Vagina (tissue), 2 donors: ENCODE measurements at places on chromosomes 12 and 14. TPM values are rescaled to one million over a fixed set of nuclear protein-coding genes. Genes with fewer than 3 reads are reported as not detected.

DNA sequence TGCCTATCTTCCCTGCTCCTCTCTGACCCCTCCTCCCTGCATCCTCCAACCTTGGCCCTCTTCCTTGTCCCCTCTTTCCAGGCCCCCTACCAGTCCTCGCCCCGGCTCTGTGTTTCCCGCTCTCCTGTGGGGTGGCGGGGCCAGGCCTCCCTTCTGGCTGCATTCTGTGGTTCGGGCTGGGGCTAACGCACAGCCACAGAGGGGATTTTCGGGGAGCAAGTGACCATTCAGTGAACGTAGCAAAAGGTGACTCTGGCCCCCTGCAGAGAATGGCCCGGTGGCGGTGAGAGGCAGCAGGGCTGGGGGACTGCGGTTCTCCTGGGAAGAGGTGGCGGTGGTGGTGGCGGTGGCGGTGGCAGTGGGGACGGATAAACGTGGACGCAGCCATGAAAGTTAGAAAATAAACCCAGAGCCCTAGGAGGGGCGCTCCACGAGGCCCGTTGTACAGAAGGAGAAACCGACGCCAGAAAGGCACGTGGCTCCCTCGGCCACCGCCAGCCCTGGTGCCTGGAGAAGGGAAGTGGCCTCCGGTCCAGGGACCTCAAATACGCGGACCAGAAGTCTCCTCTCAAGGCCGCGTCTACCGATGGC is 269.6 kb downstream of the ADGRD1 start:
- no peaks in the 10 kb centered on the region for H3K27me3 ChIP-seq
- no peaks in the 10 kb centered on the region for H3K36me3 ChIP-seq
- no peak overlapping the region for H3K27ac ChIP-seq
- no peak overlapping the region for H3K4me3 ChIP-seq
- no peaks in the 10 kb centered on the region for H3K4me1 ChIP-seq

DNA sequence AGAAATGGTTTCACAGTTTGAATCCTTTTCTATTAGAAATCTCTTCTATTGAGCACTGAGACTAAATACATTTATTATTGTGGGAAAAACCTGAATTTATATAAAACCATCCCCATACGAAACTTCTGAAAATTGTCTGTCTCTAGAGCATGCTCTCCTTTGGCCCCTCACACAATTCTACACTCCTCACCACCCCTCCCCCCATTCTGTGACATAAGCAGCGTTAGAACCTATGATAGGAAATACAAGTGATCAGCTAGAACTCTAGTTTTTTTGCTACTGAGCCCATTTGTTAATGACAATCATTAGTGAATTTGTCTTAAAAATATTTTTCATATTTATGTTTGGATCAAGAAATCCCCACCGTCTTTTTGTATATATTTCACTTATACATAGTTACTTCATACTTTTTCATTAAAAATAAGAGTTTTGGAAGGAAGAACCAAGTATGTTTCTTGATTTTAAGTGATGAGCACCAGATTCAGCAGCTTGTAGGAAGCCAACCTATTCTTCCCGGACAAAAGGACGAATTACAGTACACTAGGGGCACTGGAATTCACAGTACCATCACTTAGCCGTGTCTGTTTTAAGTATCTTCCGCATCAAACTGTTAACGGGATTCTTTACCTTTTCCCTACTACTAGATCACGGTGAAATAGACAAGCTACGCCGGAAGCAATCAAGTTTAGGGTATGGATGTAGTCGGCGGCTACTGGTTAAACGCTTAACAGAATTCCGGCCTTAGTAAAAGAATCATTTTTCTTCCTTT is 724 bp downstream of the GTSF1 start:
- no peaks in the 10 kb centered on the region for H3K4me1 ChIP-seq
- no peak overlapping the region for H3K27ac ChIP-seq
- no peaks in the 10 kb centered on the region for H3K27me3 ChIP-seq
- H3K36me3 ChIP-seq = no peaks in the 10 kb centered on the region
- H3K4me3 ChIP-seq = no peak overlapping the region

GRCh38 chr14:72565149-72565559 is 328.7 kb downstream of the DPF3 start:
- H3K4me3 ChIP-seq = no peak overlapping the region
- no peak overlapping the region for H3K27ac ChIP-seq
- H3K4me1 ChIP-seq = no peaks in the 10 kb centered on the region
- H3K36me3 ChIP-seq = no peaks in the 10 kb centered on the region
- no peaks in the 10 kb centered on the region for H3K27me3 ChIP-seq
- no peak for DNase-seq

- H3K4me3 ChIP-seq = no peak overlapping the region
- no peak for DNase-seq
- H3K27ac ChIP-seq = no peak overlapping the region
- H3K36me3 ChIP-seq = no peaks in the 10 kb centered on the region
- no peaks in the 10 kb centered on the region for H3K27me3 ChIP-seq
- H3K4me1 ChIP-seq = peaks cover 1% of the 10 kb centered on the region
These were observed 66.8 kb upstream of the GPR68 start for GRCh38 chr14:91311284-91311662.

- DNase-seq = no peak
- H3K36me3 ChIP-seq = peaks cover 43% of the 10 kb centered on the region
- no peak overlapping the region for H3K4me3 ChIP-seq
- no peaks in the 10 kb centered on the region for H3K27me3 ChIP-seq
- no peak overlapping the region for H3K27ac ChIP-seq
- peaks cover 67% of the 10 kb centered on the region for H3K4me1 ChIP-seq
These were observed 3.0 kb downstream of the HSP90B1 start for GRCh38 chr12:103933237-103933636.

- no peaks in the 10 kb centered on the region for H3K36me3 ChIP-seq
- H3K27me3 ChIP-seq = no peaks in the 10 kb centered on the region
- DNase-seq = no peak
- no peak overlapping the region for H3K4me3 ChIP-seq
- peaks cover 16% of the 10 kb centered on the region for H3K4me1 ChIP-seq
These were observed 49.1 kb downstream of the B4GALNT3 start for GRCh38 chr12:508795-509194.

DNA sequence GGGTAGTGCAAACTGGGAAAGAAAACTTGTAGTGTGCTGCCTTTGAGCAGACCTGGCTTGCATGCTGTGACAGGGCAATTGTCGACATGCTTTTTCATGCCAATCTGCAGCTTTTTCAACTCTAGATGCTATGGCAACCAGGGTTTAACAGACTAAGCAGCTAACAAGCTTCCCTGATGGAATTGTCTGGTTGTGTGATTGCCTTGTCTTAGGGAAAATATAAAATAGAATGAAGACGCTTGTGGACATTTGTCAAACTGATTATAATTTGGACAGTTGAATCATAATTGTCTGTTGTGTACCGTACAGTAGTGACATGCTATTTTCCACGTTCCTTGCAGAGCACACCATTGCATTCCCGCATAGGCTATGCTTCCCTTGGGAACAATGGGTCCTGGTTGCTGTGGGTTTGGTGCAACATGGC is 113.0 kb downstream of the FOXG1 start:
- H3K4me3 ChIP-seq = no peak overlapping the region
- no peak overlapping the region for H3K27ac ChIP-seq
- no peak for DNase-seq
- no peaks in the 10 kb centered on the region for H3K27me3 ChIP-seq
- no peaks in the 10 kb centered on the region for H3K4me1 ChIP-seq

DNA sequence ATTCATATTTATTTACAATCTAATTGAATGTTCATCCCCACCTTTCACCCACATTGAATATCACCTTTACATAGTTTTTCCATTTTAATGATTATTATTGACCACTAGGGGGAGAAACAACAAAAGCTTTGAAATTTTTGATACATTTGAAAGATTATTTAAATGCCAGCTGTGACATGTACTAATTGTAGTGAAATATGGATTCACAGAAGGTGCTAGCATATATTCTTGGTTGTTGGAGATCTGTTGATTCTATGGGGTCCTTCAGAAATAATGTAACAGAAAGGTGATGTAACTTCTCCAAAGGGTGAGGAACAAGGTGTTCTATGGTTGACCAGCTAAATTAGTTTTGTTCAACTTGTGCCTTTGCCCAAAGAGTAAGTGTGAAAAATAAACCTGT is 22.4 kb upstream of the GPR33 start:
- H3K27ac ChIP-seq = no peak overlapping the region
- DNase-seq = no peak
- H3K36me3 ChIP-seq = no peaks in the 10 kb centered on the region
- H3K27me3 ChIP-seq = no peaks in the 10 kb centered on the region
- no peaks in the 10 kb centered on the region for H3K4me1 ChIP-seq
- H3K4me3 ChIP-seq = no peak overlapping the region

KRT6B gene
- 184 TPM for total RNA-seq

TEAD4 gene
- 18.7 TPM for total RNA-seq

ISM2 gene
- total RNA-seq = 3.9 TPM
